Adrenal gland (tissue), 19 donors: ENCODE measurements at places on chromosomes 6 and 20. TPM values are rescaled to one million over a fixed set of nuclear protein-coding genes. Genes with fewer than 3 reads are reported as not detected.

RSPH9 gene
- polyA plus RNA-seq: 0.71 TPM

STMND1 gene
- polyA plus RNA-seq: not detected

CALHM5 gene
- polyA plus RNA-seq: 0.32 TPM

CPNE5 gene
- polyA plus RNA-seq: 2.2 TPM

THBD gene
- polyA plus RNA-seq: 8.5 TPM

TTBK1 gene
- polyA plus RNA-seq: 0.95 TPM

- no peak for DNase-seq
- H3K27me3 ChIP-seq: no peaks in the 10 kb centered on the region
- no peak overlapping the region for H3K4me3 ChIP-seq
Observed at GRCh38 chr6:53342217-53342616, 6.5 kb downstream of the ELOVL5 start.

- H3K4me3 ChIP-seq: no peak overlapping the region
- no peak overlapping the region for H3K27ac ChIP-seq
Observed at GRCh38 chr6:110520209-110520965, 44.0 kb upstream of the SLC22A16 start.

- no peaks in the 10 kb centered on the region for H3K27me3 ChIP-seq
- no peaks in the 10 kb centered on the region for H3K4me1 ChIP-seq
- DNase-seq: no peak
- H3K36me3 ChIP-seq: no peaks in the 10 kb centered on the region
Observed at GRCh38 chr6:122180132-122180531, 219.3 kb upstream of the HSF2 start.

- H3K27me3 ChIP-seq: peaks cover 5% of the 10 kb centered on the region
- H3K27ac ChIP-seq: no peak overlapping the region
- no peaks in the 10 kb centered on the region for H3K36me3 ChIP-seq
- DNase-seq: no peak
- H3K4me3 ChIP-seq: no peak overlapping the region
Observed at GRCh38 chr20:31632548-31633338, 5.0 kb upstream of the COX4I2 start.

DNA sequence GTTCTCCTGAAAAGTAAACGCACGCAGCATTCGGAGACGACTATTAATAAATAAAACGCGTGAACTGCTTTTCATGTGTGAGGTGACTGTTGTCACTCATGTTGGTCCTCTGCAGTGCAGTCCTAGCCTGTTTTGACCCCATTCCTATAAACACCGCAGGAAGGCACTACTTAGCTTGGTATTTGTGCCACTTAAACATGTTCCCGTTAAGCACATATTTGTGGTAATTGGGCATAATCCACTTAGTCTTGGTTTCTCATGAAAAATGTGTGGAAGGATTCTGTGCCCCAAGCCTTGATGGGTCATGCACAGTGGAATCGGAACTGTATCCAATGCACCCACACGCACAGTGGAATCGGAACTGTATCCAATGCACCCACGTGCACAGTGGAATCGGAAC is 313.9 kb downstream of the THBS2 start:
- H3K4me3 ChIP-seq: no peak overlapping the region
- H3K27me3 ChIP-seq: no peaks in the 10 kb centered on the region
- no peak for DNase-seq
- H3K4me1 ChIP-seq: no peaks in the 10 kb centered on the region
- no peak overlapping the region for H3K27ac ChIP-seq

DNA sequence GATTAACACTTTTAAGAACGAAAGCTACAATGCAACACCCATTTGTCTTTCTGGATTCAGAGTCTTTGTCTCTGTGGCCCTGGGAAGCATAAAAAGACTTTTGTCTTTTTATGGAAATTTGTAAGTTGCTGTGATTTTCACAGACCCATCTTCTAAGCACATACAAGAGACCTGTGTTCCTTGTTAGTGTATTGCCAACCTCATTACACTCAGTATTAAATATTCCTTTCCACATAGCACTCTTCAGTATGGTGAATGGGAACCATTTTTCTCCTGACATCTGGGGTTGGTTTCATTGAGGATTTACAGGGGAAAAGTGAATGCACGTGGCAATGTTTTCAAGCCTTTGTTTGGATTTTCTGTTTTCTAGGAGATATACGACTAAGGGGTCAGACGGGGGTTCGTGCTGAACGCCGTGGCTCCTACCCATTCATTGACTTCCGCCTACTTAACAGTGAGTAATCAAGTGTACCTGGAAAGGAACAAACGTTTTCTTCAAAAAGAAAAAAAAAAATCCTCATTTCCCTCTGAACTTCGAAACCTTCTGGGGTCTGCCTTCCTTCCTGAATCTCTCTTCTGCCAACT is 141.7 kb downstream of the MTFR2 start:
- H3K4me3 ChIP-seq: no peak overlapping the region
- H3K27ac ChIP-seq: no peak overlapping the region
- H3K4me1 ChIP-seq: no peaks in the 10 kb centered on the region
- no peaks in the 10 kb centered on the region for H3K36me3 ChIP-seq
- no peak for DNase-seq
- H3K27me3 ChIP-seq: no peaks in the 10 kb centered on the region

DNA sequence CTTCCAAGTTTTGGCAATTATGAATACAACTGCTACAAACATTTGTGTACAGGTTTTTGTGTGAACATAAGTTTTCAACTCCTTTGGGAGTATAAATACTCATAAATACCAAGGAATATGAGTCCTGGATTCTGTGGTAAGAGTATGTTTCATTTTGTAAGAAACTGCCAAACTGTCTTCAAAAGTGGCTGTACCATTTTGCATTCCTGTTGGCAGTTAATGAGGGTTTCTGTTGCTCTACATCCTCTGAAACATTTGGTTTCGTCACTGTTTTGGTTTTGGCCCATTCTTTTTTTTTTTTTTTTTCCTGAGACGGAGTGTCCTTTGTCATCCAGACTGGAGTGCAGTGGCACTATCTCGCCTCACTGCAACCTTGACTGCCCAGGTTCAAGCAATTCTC is 8.5 kb downstream of the AP5S1 start:
- H3K36me3 ChIP-seq: peaks cover 25% of the 10 kb centered on the region
- DNase-seq: no peak
- H3K4me3 ChIP-seq: no peak overlapping the region
- no peaks in the 10 kb centered on the region for H3K27me3 ChIP-seq
- H3K4me1 ChIP-seq: no peaks in the 10 kb centered on the region

DNA sequence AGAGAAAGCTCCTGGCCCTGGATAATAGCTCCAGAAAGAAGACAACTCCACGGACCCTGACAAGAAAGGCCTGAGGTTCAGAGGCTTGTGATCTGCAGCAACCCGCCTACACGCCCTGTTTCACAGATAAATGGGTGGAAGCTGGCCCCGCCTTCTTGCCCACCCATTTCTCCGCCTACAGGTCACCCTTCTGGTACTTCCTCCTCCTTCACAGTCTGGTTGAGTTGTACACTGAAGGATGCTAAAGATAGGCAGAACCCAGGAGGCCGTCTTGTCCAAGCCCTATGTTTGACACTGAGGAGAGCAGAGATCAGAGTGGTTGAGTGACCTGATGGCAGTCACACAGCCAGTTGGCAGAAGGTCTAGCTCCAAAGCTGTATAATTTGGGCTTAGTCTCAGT is 34.2 kb upstream of the MDGA1 start:
- H3K27me3 ChIP-seq: no peaks in the 10 kb centered on the region
- no peaks in the 10 kb centered on the region for H3K4me1 ChIP-seq
- no peaks in the 10 kb centered on the region for H3K36me3 ChIP-seq
- DNase-seq: no peak
- no peak overlapping the region for H3K27ac ChIP-seq
- no peak overlapping the region for H3K4me3 ChIP-seq

- no peak for DNase-seq
- no peaks in the 10 kb centered on the region for H3K36me3 ChIP-seq
- H3K4me1 ChIP-seq: no peaks in the 10 kb centered on the region
- no peak overlapping the region for H3K4me3 ChIP-seq
- no peak overlapping the region for H3K27ac ChIP-seq
Observed at GRCh38 chr6:137638926-137639706, 144.9 kb upstream of the OLIG3 start.

- no peak overlapping the region for H3K4me3 ChIP-seq
- peaks cover 6% of the 10 kb centered on the region for H3K4me1 ChIP-seq
- no peak for DNase-seq
- H3K27ac ChIP-seq: peak overlapping the region; percentile 76
- H3K27me3 ChIP-seq: no peaks in the 10 kb centered on the region
- H3K36me3 ChIP-seq: no peaks in the 10 kb centered on the region
Observed at GRCh38 chr20:48984575-48985219, 61.4 kb upstream of the CSE1L start.

DNA sequence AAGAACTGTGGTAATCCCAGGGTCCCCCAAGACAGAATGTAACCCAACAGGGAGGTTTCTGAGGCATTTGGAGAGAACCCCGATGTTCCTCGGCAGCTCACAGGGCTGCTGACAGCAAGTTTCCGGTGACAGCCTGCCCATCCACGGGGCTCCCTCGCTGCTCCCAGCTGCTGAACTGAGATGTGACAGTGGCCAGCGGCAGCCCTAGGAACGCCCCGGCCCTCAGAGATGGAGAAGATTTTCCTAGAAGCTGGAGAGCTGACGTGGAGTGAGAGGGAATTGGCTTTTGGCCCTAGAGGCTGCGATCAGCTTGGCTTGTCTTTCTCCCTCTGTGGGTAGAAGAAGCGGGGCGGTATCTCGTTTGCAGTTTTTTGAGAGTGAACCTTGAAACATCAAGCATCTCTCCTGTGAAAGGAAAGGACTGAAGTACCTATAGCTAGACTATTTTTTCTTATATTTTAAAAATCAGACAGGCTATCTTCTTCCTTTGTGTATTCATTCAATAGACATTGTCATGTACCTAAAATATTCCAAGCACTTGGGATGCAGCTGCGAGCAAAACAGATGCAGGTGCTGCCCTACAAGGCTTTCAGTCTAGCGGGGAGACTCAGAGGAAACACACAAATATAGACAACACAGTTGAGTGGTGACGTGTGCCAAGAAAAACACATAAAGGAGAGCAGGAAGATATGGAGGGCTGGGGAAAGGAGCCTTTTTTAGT is 28.4 kb upstream of the NFATC2 start:
- H3K27me3 ChIP-seq: peaks cover 7% of the 10 kb centered on the region
- DNase-seq: no peak
- no peak overlapping the region for H3K4me3 ChIP-seq
- no peak overlapping the region for H3K27ac ChIP-seq
- H3K36me3 ChIP-seq: no peaks in the 10 kb centered on the region
